ENCODE measurements at places on chromosomes 16 and 17.

GRCh38 chr17:7834542-7834956 lies 532 bp downstream of the KDM6B start:
- no peak for DNase-seq

DNA sequence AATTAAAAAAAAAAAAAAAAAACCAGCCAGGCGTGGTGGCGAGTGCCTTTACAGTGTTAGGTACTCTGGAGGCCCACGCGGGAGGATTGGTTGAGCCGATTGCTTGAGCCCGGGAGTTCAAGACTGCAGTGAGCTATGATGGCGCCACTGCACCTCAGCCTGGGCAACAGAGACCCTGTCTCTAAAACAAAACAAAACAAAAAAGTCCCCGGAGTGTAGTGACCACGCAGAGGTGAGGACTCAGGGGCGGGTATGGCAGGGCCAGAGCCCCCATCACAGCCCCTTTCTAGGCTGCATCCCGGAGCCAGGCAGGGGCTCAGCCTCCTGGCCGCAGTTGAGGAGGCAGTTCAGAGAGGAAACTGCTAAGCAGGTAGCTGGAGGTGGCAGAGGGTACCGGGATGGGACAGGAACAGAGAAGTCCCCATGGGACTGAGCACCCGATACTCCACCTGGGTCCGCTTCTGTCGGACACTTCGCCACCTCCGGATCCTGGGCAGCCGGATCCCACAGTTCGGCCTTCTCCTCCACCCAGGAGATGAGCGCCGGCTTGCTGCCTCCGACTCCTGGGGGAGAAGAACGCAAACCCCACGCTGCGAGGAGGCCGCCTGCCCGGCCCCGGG lies 800 bp downstream of the ZNF747 start:
- no peak for DNase-seq

GRCh38 chr17:4956493-4957061 lies 5.7 kb downstream of the ENO3 start:
- DNase-seq = no peak

GRCh38 chr17:1107777-1108477 lies 71.9 kb downstream of the ABR start:
- DNase-seq = no peak

GRCh38 chr17:9170853-9171252 lies 149.5 kb downstream of the NTN1 start:
- DNase-seq = no peak
